ENCODE measurements at places on chromosomes 16 and 17.

DNA sequence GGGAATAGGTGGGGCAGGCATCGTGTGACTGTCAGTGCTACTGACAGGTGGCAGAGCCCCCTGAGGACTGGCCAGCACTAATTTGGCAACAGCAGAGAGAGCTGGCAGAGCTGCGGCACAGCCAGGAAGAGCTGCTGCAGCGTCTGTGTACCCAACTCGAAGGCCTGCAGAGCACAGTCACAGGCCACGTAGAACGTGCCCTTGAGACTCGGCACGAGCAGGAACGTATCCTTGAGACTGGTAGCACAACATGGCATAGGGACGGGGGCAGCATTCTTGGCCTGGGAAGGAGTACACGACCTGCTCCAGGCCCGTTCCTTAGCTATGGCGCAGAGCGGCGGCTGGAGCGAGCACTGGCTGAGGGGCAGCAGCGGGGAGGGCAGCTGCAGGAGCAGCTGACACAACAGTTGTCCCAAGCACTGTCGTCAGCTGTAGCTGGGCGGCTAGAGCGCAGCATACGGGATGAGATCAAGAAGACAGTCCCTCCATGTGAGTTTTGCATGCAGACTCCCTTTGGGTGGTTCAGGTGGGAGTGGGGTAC, 3.0 kb upstream of the NRN1L start:
- no peak for DNase-seq

DNA sequence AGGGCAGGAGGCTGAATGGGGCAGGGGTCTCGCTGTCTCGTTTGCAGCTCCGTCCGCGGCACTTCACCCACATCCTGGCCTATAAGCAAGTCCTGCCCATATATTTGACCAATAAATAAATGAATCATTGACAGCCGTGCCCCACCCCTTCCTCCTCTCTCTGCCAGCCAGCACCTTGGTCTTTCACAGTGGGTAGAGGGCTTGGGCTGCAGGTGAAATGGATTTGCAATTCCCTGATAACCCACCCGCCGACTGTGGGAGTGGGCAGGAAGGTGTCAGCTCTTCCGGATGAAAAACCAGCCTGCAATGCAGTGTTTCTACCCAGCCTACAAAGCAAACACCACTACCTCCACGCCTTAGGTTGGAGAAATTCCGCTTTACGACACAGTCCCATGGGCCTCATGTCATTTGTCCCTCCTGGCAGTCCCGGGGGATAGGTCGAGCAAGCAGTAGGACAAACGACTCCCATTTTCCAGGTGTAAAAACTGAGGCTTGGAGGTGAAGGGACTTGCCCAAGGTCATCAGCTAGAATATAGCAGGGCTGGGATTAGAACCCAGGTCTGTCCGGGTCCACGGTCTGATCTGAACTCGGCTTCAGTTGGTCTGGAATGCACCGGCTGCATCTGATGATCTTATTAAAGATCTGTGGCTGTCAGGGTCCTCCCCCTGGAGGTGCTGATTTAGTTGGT, 79.0 kb downstream of the ABCC1 start:
- no peak for DNase-seq

DNA sequence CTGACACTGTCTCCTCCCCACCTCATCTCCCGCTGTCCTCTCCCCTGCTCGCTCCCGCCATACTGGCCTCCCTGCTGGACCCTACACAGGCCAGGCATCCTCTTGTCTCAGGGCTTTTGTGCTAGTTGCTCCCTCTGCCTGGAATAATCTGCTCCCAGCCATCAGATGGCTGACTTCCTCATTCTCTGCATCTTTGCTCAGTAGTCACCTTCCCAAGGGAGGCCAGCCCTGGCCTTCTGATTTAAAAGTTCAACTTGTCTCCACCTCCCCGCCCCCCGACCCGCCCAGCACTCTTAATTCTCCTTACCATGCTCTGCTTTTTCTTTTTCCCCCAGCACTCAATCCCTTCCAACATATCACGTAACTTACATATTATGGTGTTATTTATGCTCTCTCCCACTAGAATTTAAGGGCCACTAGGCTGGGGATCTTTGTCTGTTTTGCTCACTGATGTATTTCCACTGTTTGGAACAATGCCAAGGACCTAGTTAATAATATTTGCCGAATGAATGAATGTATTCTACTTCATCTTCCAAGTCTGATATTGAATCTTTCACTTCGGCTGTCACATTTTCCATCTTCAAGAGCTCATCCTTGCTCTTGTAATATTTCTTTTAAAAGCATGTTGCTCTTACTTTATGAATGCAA, 178.3 kb downstream of the CDK5R1 start:
- DNase-seq, result no peak

DNA sequence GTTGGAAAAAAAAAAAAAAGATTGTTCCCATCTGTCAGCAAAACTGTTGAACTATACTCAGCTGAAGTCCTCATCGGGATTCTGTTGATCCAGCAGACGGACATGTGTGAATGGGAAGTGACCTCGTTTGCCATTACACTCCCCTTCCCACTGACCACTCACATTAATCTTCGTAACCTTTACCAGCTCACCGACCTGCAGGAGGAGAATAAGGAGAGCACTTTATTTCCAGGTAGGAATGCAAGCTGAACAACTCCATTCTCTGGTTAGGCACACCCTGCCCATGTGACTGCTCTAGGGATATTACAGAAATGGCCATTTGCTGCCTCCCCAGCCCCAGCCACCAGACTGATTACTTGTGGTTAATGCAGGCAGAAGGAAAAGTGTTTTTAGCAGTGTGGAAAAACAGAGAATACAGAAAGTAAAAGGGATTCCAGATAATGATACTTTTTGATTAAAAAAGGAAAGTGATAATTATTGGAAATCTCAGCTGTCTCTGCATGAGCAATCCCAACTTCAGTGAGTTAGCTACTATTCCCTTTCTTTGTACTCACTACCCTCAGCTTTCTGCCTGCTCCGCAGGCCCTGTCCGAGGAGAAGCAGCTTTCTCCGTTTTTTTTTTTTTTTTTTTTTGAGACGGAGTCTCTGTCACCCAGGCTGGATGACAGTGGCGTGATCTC, 23.6 kb upstream of the YWHAE start:
- no peak for DNase-seq

- DNase-seq, result no peak
Observed at GRCh38 chr17:59651346-59651745, 31.7 kb downstream of the CLTC start.

DNA sequence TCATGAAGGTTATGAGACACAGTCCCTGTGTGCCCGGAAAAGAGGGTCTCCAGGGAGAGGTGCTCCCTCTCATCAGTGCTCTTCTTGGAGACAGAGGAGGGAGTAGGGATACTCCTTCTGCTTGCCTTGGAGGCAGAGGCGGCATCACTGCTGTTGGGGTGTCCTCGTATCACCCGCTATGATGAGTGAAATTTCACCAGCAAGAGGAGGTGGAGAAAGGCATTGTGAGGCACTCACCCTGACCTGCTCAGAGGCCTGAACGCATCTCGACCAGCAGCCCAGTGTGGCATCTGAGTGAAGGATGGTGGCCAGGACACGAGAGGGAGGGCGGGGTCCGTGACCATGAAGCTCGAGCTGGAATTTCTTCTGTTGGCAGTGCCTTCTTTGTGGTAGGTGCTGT, 222.1 kb upstream of the CHMP6 start:
- DNase-seq, result no peak

DNA sequence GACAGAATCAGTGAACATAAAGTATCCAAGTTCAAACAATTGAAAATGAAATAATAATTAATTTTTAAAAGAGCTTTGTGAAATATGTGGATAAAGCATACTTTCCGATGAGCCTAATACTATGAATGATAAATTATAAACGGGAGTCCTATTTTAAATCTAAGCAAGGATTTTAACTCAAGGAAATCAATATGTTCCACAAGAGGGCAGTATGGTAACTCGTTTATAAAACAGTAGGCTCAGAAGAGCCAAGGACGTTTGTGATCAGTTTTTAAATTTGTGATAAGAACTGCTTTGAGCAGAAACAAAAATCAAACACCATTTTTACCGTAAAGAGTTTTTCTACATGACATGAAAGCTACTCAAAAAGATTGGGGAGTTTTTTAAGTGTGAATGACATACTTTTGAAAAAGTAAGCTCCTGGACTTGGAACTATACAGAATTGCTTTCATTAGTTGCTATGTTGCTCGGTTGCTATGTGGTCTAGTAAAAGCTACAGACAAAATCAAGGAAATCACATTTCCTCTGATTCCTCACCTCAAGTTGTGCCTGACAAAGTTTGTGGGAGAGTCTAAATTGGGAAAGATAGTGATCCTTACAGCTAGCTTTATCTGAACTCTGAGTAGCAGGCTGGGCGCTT, 11.8 kb upstream of the TEKT1 start:
- peak; percentile 35 for DNase-seq

GRCh38 chr17:28950752-28951427, 428 bp downstream of the PHF12 start:
- no peak for DNase-seq

DNA sequence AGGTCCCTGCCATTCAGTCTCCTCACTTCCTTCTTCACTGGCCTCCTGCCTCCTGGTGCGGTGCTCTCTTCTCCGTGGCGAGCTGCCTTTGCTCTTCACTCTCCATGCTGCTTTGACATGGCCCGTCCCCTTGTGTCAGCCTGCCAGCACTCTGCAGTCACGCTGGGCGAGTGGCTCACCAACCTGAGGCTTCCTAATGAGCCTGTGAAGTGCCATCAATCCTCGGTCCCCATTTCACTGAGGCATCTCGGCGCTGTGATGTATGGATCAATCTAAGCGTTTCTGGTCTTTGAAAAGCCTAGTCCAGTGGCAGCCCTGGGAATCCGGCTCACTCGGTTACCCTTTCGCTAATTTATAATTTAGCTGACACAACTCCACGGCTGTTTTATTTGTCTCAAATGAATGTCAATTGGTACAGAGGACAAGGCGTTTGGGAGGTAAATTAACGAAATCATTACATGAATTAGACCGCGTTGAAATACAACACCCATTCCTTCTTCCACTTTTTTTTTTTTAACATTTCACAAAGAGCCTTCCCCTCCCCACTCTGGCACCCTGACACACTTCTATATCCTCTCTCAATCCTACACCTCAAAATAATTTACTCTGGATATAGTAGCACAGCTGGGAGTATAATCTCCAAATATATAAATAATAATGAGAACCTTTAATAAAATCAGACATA, 610.7 kb downstream of the TMEM114 start:
- no peak for DNase-seq

- DNase-seq, result no peak
Observed at GRCh38 chr16:22075776-22076175, 16.6 kb upstream of the VWA3A start.

- no peak for DNase-seq
Observed at GRCh38 chr17:5705081-5705875, 121.0 kb upstream of the NLRP1 start.

DNA sequence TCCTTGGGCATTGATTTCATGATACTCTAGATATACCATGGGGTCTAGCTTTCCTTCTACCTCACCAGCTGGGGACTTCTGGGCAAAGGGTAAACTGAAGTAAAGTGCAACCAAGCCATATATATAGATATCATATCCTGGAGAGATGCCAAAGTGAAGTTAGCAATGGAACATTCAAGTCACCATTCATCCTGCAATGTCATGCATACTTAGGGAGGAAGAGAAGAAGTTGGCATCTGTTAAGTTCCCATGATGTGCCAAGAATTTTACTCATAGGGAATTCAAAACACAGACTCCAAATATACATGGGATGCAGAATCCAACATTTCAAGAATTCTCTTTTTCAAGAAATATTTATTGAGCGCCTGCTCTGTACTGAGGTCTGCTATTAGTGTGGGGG, 399.8 kb downstream of the HS3ST4 start:
- no peak for DNase-seq

DNA sequence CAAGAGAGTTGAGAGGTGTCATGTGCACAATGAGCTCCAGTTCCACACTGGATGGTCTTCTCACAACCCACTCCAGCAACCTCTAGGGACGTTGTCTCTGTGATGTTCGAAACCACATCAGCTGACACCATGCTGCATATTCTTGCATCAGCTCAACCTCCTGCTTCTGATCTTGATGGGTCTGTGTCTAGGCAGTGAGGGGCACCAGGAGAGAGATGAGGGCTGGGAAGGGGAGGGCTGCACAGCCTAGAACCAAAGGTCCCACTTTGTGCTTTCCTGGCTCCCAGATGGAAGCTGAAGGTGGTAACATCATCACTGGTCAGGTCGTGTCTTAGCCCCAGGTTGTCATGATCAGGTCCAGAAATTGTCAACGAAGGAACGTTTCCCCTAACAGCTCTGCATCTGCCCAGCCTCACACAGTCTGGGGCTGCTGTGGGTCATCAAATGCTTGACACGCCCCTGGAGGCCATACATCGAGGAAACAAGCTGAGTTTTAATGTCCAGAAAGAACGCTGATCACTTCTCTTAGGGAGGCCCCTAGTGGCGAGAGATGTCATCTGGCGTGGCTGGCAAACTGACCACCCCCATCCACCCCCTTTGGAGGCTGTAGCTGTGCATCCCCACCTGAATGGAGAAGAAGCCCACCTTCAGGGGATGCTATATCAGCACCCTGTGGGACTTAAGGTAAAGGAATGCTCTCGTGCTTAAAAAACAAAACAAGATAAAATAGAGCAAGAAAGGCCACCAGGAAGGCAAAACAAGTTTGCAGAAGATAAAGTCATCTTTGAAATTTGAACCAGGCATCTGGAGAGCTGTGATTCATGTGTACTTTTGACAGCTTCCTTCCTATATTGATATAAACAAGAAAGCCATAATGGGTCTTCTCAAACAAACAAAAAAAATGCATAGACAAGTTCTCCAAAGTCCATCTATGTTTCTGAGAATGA, 58.3 kb downstream of the WIPI1 start:
- DNase-seq, result peak; percentile 74

- DNase-seq, result no peak
Observed at GRCh38 chr17:27569884-27570577, 61.0 kb upstream of the LGALS9 start.

- no peak for DNase-seq
Observed at GRCh38 chr16:20613481-20614185, 37.5 kb upstream of the ACSM2B start.

DNA sequence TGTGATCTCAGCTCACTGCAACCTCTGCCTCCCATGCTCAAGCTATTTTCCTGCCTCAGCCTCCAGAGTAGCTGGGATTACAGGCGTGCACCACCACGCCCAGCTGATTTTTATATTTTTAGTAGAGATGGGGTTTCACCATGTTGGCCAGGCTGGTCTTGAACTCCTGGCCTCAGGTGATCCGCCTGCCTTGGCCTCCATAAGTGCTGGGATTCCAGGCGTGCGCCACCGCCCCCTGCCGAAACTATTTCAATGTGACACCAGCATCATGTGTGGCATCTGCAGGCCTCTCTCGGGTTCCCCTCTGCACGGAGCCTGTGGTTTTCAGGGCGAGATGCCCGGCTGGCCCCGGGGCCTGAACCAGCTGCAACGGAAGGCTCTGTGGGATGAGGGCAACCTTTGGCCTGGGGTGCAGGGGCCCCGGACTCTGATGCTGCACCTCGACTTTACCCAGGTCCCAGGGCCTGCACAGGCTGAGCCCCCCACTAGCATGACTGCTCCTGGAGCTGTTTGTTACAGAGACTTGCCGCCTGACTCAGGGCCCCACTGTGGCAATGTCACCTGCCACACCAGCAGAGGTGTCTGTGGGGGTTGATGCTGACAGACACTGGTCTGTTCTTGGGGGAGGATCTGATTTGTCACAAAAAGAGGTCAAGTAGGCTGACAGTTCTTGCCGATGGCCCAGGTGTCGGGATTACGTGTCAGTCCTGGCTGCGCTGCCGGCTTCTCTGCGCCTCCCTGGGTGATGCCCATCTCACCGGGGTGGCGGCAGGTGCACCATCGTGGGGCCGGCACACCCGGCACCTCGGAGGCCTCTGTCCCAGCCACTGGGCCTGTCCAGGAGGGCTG, 8.6 kb upstream of the TEX19 start:
- no peak for DNase-seq

Measured in fibroblast of the conjunctiva (primary cell).